Activated effector memory CD4-positive, alpha-beta T cell treated with Interleukin-2 at 50 U/mL for 16 hours (primary cell): ENCODE measurements at places on chromosomes 5 and 9.

DNA sequence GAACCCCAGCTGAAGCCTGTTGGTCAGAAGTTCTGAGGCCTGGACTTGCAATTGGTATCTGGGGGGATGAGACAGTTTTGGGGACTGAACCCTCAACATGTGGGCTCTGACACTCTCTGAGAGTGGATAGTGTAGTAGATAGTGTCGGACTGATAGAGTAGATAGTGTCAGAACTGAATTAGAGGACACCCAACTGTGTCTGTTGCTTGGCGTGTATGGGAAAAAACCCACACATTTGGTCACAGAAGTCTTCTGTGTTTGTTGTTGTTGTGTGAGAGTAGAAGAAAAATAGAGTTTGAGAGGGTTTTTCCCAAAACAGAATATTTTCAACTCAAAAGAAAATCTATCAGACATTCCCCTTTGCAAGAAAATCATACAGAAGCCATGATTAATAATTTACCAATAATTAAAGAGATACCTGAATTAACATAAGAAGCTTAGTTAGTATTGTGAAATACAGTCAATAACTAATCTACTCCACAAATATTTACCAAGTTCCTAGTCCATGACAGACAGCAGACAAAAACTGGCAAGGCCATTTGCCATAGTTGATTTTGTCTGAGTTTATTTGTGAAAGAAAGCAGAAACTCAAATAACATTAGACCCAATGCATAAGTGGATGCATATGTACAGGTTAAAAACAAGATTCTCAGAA, 170.9 kb downstream of the CTNND2 start:
- no peak for DNase-seq

- no peak for DNase-seq
Observed at GRCh38 chr9:114452219-114453165, 52.8 kb downstream of the WHRN start.

GRCh38 chr9:136370037-136370436, 3.4 kb downstream of the CARD9 start:
- no peak for DNase-seq

DNA sequence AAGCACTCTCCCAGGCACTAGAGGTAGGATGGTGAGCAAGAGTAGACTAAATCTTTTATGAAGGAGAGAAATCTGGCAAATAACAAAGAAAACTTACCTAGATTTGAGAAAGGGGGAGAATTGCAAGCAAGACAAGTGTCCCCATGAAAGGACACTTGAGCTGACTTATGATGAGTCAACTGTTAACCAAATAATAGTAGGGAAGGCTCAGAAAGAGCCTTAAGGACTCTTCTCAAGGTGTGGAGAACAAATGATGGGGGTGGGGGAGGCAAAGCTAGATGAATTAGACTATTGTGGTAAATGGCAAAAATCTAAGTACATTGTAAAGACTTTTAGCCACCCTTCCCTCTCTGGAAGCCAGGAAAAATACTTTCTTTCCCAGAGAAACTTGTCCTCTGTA, 77.6 kb upstream of the RASA1 start:
- no peak for DNase-seq

DNA sequence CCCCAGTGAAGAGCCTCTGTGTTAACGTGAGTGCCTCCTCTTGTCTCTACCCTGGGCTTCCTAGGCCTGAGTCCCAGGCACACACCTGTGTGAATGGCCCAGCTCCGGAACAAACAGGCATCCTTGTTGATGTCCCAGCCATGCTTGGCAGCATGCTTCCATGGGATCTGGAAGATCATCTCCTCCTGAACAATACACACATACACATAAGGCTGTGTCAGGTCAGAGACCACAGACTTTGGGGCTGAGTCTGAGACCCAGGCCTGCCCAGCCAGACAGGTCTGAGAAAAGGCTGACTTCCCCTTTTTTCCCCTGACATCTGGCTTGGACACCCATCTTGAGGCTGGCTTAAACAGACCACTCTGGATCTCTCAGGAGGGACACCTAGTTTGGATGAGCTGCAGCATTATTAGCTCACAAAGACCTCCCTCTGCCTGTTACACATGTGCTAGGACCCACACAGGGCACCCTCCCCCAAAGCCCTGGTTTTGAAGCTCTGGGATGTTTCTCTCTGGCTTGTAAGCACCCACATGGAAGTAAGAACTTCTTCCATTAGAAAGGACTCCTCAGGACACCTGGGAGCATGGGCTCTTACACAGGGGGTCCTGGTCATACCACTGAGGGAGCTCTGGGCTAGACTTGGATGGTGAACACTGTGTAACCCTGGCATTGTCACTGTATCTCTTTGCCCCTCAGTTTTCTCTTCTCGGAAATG, 2.6 kb downstream of the IRF1 start:
- no peak for DNase-seq

- peak; percentile 20 for DNase-seq
Observed at GRCh38 chr9:133115604-133116345, 5.3 kb downstream of the RALGDS start.

DNA sequence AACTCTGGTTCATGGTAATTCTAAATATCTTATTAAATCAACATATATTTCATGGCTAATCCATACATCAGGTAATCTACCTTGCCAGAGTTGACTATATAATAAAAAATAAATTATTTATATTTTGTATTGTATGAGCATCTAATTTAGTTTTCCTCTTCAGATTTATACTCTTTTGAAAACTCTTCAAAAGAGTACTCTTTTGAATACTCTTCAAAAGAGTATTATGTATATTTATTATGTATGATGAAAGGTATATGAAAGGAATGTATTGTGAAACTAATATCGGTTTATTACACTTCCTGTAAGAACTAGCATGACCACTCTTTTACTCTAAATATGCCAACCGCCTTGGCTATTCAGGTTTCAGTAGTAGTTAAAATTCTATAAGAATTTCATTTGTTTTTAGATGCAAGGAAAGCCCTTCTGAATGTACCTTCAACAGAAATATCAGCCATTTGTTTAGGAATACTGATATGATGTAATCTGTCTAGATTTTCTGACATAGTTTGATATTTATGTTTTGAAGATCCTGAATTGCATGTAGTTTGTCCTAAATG, 178.7 kb downstream of the WDR70 start:
- no peak for DNase-seq

- DNase-seq = no peak
Observed at GRCh38 chr5:6873359-6873758, 160.1 kb downstream of the TENT4A start.

DNA sequence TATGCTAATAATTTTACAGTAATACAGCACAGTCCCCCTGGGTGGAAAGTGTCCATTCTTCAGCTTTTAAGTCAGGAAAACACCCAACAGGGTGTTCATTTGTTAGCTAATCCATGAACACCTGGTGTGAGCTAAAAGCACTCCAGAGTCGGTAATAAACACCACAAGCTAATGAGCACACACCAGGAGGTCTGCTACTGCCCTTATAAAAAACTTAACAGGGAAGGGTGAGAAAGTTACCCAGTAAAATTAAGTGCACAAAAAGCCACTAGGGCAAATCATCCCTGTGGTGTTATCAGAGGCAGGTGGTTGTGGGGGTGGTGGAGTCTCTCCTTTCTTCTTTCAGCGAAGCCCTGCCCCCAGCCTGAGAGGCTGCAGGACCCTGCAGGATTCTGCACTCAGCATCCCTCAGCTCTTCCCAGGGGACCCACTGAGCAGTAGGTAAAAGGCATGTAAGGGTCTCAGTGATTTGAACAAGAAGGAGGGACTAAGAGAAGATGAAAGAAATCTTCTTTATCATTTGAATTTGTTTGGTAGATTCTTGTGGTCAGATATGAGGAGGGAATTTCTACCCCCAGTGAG, 14.4 kb downstream of the GDNF start:
- no peak for DNase-seq

- DNase-seq = no peak
Observed at GRCh38 chr5:93704996-93705395, 36.4 kb downstream of the POU5F2 start.

DNA sequence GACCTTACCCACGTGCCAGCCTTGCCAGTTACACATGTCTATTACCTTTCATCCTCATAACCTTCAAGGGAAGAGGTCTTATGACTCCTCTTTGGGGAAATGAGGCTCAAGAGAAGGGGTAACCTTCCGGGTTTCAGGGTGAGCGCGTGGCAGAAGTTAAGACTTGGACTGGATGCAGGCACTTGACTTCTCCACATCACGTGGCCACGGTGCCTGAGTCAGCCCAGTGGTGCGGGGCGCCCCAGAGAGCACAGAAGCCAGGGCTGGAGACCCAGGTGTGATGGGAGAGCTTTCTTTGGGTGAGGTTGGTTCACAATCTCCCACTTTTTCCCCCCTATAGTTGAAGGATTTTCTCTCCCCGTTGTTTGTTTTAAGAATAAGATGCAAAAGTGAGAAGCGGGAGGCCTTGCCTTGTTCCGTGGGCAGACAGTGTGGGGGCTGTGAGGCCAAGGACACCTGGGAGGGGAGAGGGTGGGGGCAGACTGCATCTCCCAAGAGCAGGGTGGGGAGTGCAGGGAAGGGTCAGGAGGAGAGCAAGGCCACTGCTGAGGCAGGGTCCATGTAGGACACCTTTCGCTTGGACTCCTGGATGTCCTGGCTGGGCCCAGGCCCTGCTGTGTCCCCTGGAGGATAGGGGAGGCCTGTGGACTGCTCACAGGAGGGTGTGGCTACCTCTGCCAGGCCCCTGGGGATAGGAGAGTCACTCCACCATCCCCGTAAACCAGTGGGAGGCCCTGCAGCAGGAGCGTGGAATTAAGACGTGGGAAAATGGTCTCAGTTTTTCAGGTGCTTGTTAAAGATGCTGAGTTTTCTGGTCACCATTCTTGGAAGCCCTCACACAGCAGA, 90.0 kb upstream of the CTSL start:
- no peak for DNase-seq

DNA sequence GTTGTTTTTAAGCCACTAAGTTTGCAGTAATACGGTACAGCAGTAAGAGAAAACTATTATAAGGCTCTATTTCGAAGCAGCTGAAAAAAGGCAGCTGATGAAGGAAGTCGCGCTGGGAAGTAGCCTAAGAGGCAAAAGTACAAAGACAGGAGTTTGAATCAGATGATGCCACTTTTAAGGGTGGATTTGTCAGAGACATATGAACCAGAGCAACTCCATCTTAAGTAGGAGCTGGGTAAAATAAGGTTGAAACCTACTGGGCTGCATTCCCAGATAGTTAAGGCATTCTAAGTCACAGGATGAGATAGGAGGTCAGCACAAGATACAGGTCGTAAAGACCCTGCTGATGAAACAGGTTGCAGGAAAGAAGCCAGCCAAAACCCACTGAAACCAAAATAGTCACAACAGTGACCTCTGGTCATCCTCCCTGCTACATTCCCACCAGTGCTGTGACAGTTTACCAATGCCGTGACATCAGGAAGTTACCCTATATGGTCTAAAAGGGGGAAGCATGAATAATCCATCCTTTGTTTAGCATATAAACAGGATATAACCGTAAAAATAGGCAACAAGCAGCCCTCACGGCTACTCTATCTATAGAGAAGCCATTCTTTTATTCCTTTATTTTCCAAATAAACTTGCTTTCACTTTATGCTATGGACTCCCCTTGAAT, 91.8 kb upstream of the PRSS3 start:
- DNase-seq = no peak

DNA sequence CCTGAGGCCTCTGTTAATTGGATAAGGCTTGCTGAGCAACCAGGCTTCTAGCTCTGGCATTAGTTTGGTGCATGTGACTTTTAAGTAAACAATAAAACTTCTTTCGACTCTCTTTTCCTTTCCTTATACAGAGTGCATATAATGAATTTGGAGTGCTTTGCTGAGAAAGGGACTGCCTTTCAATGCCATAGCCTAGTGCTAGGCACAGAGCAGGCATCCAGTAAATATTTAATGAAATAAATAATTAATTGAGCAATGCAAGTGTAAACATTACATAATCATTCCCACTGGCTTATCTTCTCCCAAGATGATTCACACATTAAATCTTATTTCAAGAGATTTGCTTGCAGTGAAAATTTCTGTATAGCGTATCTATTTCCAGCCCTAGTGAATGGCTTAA, 74.1 kb downstream of the NMUR2 start:
- no peak for DNase-seq
